ENCODE measurements at places on chromosomes 16 and 17.

GRCh38 chr17:78624324-78625151, 47.3 kb upstream of the DNAH17 start:
- no peak for DNase-seq

DNA sequence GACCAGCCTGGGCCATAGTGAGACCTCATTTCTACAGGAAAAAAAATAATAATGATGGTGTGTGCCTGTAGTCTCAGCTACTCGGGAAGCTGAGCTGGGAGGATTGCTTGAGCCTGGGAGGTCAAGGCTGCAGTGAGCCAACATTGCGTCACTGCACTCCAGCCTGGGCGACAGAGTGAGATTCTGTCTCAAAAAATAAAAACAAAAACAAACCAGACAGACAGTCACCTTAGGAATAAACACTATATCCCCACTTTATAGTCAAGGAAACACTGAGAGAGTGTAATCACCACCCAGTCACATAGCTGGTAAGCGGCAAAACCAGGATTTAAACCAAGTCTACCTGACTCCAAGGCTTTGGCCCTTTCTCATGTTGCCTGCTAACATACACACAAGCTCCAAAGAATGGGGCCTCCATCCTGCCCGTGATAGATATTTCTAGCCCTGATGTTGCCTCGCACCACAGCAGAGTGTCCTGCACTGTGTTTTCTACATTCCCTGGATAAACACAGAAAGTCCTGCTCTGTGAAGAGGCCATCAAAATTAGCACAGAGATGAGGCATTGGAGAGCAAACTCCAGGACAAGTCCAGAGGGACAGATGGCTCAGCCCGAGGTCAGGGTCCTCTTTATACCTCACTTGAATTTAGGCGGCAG, 66.1 kb upstream of the SMURF2 start:
- no peak for DNase-seq

DNA sequence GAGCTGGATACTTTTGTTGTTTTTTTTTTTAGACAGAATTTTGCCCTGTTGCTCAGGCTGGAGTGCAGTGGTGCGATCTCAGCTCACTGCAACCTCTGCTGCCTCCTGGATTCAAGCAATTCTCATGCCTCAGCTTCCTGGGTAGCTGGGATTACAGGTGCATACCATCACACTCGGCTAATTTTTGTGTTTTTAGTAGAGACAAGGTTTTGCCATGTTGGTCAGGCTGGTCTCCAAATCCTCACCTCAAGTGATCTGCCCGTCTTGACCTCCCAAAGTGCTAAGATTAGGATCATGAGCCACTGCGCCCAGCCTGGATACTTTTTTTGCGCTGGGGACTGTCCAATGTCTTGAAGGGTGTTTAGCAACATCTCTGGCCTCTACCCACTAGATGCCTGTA, 32.6 kb upstream of the XYLT1 start:
- no peak for DNase-seq

DNA sequence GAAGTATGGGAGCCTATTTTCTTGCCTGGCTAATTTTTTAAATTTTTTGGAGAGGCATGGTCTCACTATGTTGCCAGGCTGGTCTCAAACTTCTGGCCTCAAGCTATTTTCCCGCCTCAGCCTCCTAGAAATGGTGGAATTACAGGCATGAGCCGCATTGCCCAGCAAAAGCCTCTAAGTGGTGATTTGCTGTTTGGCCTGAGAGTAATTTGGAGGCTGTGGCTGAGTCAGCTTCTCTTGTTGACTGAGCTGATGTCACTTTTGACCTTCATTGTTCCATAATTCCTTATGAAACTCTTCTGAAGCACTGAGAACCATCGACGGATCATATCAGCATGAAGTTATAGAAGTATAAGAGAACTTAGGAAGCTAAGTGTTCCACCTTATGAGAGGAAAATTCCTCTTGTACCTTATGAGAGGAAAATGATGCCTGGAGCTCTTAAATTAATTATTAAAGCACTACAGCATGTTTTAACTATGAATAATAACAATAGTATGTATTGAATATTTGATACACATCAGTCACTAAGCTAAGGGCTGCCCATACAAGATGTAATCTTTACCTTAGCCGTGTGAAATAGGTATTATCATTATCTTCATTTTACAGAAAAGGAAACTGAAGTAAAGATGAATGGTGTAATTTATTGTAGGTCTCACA, 220.8 kb upstream of the MON1B start:
- DNase-seq = peak; percentile 42

DNA sequence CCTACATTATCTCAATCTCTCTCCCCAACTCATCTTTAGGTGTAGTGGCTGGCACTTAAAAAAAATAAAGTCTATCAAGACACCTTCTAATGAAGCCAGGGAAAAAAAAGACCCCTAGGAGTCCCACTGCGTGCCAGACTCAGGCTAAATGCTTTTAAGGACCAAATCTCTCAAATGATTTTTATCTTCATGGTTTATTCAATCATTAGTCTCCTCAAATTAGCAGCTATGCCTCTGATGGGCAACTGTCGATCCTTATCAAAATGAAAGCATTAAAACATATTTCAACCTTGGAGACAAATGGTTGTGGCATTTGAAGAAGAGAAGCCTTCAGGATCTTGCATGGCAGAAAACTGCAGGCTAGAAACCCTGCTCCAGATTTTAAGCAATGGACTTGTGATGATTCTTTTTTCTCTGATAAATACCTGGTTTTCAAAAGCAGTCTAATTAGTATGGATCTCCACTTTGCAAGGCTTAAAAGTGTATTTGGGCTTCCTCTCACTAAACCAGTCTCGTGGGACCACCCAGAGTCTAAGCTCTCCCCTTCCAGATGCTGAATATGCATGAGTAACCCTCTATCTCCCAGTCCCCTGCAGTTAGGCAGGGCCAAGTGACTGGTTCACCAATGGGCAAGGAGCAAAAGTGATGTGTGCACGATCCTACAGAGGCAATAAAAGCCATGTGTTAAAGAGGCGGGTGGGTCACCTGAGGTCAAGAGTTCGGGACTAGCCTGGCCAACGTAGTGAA, 14.9 kb downstream of the ITPRIPL2 start:
- no peak for DNase-seq

GRCh38 chr16:87684106-87684677, 81.6 kb downstream of the KLHDC4 start:
- DNase-seq = no peak

- no peak for DNase-seq
Measured at GRCh38 chr17:78608122-78608803, 31.1 kb upstream of the DNAH17 start.

- DNase-seq = no peak
Measured at GRCh38 chr16:27852681-27853080, 210.8 kb downstream of the GSG1L start.

DNA sequence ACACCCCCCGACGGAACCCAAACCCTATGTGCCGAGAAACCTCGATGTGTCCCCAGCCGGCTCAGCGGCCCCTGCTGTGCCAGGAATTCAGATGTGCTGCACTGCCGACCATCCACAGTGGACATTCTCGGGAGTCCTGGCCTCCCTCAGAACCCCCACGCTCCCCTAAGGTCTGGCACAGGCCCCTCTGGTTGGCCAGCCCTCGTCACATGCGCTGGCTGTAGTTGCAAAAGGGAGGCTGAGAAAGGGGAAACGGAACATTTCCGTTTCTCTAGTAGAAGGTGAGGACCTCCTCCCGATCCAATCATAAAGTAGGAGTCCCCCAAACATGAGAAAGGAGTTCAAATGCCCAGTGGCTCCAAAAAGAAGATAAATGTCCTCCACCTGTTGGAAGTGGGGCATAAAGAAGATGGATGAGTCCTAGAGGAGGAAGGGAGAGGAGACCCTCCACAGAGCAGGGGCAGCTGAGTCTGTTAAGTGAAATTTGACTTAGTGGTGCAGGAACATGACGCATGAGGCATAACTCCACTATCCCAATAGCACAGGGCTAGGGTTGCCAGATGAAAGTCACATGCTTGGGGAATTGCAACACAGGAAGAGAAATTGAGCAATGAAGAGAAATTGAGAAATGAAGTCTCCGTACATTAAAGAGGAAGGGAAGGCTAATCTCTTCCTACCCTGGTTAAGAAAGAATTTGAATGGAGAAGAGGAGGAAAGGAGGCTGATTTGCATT, 49.3 kb upstream of the WSB1 start:
- peak; percentile 29 for DNase-seq

DNA sequence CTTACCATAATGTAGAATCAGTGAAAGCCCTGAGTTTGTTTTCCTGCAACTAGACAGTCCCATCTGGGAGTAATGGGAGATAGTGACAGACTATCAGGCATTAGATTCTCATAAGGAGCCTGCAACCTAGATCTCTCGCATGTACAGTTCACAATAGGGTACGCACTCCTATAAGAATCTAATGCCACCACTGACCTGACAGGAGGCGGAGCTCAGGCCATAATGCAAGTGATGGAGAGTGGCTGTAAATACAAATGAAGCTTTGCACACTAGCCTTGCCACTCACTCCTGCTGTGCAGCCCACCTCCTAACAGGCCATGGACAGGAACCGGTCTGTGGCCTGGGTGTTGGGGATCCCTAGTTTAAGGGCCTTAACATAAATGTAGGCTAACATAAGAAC, 21.4 kb downstream of the THUMPD1 start:
- DNase-seq = no peak

- no peak for DNase-seq
Measured at GRCh38 chr16:1155353-1156054, 2.6 kb downstream of the CACNA1H start.

GRCh38 chr16:57619606-57620334, 8.7 kb upstream of the ADGRG1 start:
- DNase-seq = peak; percentile 38

- DNase-seq = no peak
Measured at GRCh38 chr16:68370581-68371275, 59.9 kb downstream of the PRMT7 start.

GRCh38 chr17:58840820-58841612, 85.4 kb downstream of the PPM1E start:
- DNase-seq = no peak

DNA sequence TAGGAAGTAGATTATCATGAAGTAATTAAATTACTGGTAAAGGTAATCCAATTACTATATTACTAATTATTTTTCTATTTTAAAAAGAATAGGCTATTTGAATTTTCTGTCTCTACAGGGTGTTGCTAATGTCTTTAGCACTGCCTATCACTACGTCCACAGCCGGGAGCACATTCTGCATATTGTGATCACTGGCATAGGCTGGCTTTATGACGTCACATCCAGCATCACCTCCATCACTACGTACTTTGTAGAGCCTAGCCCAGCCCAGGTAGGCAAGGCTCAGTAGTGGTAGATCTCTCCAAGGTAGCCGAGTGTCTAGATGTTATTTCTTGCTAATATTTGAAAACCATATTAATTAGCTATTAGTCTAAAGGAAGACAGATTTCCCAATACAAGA, 33.8 kb upstream of the NSRP1 start:
- DNase-seq = no peak

DNA sequence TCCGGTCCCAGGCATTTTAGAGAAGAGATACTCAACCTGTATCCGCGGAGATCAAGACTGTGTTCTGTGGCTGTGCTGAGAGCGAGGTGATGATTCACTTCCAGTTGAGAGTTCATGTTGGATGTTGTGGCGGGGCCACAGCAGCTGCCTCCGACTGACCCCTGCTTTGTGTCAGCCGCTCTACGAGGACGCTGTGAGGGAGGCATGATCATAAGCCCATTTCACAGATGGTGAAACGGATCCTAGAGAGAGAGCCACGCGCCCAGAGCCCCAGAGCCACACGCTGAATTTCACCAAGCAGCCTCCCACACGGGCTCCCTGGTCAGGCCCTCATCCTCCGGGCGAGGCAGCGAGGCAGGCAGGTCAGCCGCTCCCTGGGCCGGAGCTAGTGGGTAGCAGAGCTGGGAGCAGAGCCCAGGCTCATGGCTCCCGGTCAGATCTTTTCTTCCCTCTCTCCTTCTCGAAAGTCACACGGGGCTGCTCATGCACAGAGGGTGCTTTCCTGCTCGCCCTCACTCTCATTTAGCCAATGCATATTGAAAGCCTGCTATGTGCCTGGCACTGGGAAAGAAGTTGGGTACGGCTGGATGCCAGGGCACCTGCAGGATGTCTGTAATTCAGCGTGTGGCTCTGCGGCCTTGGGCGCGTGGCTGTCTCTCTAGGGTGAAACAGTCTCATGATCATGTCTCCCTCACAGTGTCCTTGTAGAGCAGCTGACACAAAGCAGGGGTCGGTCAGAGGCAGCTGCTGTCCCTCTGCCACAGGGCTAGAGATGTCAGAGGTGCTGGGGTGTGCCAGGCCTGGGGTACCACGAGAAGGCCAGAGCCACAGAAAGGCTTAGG, 155.6 kb upstream of the CHMP6 start:
- no peak for DNase-seq

GRCh38 chr17:40980117-40980516, 4.0 kb downstream of the KRT40 start:
- no peak for DNase-seq

- peak; percentile 63 for DNase-seq
Measured at GRCh38 chr17:58084317-58084981, 1.2 kb downstream of the DYNLL2 start.

All from urothelium cell line (cell line).